ENCODE measurements at places on chromosomes 13 and 19.

DNA sequence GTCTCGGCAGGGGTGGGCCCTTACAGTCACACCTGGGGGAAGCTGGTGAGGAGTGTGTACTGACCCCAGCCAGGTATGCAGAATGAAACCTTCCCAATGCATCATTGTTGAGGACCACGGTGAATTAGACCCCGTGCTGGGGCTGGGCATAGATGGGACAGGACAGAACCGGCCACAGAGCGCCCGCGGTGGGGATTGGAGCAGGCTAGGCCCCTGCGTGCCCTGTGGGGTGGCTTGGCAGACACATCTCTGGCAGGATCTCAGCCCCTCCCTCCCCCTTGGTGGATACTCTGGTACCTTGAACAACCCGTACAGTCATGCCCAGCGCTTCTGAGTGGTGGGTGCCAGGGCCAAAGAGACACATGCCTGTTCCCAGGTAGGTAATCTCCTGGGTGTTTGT is 200.6 kb downstream of the TEX29 start:
- DNase-seq, result no peak

GRCh38 chr13:97233499-97233898 is 11.4 kb downstream of the MBNL2 start:
- DNase-seq, result no peak

GRCh38 chr19:3821156-3821555 is 35.0 kb upstream of the MATK start:
- no peak for DNase-seq

DNA sequence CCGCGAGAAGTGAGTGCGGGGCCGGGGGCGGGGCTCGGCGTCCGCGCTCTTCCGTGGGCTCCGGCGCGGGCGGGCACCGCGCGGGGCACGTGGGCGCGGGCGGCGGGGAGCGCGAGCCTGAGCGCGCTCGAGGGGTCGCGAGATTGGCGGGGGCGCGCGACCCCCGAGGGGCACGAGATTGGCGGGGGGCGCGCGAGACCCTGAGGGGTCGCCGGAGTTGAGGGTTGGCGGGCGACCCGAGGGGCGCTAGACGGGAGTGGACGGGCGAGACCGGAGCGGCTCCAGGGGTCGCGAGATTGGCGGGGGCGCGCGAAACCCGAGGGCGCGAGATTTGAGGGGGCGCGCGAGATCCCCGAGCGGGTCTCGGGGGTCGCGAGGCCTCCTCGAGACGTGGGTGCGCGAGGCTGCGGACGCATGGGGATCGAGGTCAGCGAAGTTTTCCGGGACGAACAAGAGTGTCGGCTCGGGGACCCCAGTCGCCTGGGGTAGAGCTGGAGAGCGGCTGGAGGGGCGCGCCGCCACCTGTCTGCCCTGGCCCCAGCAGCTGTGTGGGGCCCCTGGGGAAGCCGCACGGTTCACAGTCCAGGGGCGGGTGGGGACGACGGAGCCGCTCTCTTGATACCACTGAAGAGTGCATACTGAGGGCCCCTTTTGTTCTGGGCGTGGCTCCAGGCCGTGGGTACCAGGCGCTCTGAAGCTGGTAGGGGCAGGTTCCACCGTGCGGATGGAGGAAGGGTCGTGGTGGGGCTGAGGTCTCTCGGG is 682 bp downstream of the SSBP4 start:
- DNase-seq, result no peak

GRCh38 chr19:1862424-1863327 is 703 bp downstream of the KLF16 start:
- DNase-seq, result no peak

- no peak for DNase-seq
These were observed 23.5 kb downstream of the TFDP1 start for GRCh38 chr13:113607889-113608635.

- DNase-seq, result no peak
These were observed 10.1 kb upstream of the CD22 start for GRCh38 chr19:35318679-35319448.

DNA sequence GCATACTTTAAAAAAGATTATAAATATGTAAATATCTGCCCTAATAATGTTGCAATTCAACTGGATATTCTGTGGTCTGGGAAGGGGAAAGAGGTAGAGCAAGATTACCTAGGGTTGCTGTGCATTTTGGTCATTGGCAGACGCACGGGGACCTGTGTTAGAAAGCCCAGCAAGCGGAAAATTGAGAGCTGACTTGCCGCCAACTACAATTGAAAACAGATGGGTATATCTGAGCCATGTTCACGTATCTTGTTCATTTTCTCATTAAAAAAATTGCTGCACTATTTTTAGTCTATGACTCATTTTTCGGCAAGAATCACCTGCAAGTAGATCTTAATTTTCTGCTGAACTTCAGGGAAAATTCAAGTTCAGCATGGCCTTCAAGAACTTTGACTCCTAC is 308.5 kb upstream of the TMTC4 start:
- no peak for DNase-seq

GRCh38 chr13:32047088-32047487 is 15.5 kb downstream of the FRY start:
- no peak for DNase-seq

- DNase-seq, result no peak
These were observed 49.4 kb downstream of the SERP2 start for GRCh38 chr13:44422755-44423643.

GRCh38 chr19:10333758-10334587 is 644 bp upstream of the RAVER1 start:
- no peak for DNase-seq

DNA sequence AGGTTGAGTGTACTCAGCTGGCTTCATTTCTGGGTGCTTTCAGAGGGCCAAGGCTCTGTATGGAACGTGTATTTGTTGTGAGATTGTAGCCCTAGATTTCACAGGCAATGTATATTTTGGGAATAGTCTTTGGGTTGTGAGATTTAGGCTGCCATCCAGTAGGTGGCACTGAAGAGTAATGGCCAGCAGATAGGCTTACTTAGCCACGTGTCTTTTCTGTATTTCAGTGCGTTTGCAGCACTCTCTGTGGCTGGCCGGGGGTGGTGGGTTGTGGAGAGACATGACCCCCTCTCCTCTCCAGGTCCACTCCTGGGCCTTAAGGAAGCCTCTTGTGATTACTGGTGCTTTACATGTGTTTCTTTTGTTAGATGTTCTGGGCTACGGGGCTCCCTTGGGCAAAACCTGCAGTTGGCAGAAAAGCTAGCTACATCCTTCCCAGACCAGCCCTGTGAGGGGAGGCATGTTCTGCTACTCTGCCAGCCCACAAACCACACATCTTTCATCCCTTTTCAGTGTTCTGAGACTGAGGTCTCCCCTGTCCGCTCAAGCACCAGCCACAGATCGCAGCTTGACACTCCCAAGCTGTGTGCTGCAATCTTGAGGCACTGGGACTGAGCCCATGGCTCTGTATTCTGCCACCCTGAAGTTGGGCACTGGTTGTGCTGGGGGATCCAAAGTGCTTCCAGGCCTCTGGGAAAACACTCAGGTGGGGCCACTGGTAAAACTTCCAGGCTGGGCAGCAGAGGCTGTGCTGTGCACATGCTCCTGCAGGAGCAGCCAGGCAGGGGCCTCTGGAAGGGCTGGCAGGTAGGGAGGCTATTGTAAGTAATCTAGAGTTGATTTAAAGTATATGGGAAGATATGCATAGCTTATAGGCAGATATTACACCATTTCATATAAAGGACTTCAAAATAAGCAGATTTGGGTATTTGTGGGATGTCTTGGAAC is 1096.8 kb upstream of the PCDH20 start:
- DNase-seq, result peak; percentile 30

- no peak for DNase-seq
These were observed 4.7 kb downstream of the AKAP11 start for GRCh38 chr13:42276683-42277082.

DNA sequence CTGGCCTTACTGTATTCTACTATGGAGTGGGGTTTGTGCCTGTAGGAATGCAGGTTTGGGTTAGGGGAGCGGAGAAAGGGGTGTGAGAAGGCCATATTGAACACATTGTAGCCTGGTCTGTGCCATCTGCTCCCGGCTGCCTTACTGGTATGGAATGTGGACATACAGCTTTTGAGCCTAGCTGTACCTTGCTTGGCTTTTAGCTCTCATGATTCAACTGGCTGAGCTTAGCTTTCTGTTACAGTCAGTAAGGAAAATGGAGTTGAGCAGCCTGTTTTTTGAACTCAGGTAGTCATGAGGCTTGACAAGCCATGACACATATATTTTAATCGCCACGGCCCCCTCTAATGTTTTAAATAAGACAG is 41.6 kb downstream of the ARHGAP35 start:
- no peak for DNase-seq

GRCh38 chr19:29380581-29380980 is 145.2 kb upstream of the VSTM2B start:
- no peak for DNase-seq

- no peak for DNase-seq
These were observed 576.5 kb upstream of the ARGLU1 start for GRCh38 chr13:107144432-107144831.

- no peak for DNase-seq
These were observed 60.5 kb downstream of the SPATA13 start for GRCh38 chr13:24221007-24221406.

DNA sequence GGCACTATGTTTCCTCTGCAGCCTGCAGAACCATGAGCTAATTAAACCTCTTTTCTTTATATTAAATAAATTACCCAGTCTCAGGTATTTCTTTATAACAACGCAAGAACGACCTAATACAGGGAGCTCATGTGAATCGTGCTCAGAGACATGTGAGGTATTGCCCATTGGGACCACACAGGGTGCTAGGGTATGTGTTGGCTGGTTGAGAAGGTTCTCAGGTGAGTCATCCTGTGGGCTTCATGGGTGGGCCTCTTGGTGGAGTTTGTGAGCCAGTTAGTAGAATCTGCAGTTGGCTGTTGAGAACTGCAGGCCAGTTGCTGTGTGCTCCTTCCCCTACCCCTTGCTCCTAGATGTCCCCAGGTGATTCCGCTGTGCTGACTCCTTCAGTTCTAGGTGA is 163.0 kb downstream of the HS6ST3 start:
- DNase-seq, result no peak

DNA sequence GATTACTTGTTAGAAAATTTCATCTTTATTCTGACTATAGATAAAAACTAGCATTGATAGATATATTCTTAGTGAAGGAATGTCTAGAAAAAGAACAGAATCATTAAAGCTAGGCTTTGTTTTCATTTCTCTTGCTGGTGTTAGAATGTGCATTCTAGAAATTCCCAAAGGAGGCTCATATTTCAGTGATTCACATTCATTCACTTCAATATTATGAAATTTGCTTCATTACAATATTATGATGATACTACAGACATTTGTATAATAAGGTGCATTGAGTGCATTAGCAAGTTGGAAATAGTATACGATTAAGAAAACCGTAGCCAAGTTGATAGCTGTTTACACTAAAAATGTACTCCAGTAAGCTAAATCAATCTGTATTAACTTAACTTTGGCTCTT is 70.7 kb upstream of the MYCBP2 start:
- DNase-seq, result no peak

All from neuronal stem cell (in vitro differentiated cells).